Gastroesophageal sphincter (tissue), 4 donors: ENCODE measurements at places on chromosomes 13 and 19. TPM values are rescaled to one million over a fixed set of nuclear protein-coding genes. Genes with fewer than 3 reads are reported as not detected.
A peak's percentile ranks its signal among the peaks of the same experiment; 100 is the strongest.

DNA sequence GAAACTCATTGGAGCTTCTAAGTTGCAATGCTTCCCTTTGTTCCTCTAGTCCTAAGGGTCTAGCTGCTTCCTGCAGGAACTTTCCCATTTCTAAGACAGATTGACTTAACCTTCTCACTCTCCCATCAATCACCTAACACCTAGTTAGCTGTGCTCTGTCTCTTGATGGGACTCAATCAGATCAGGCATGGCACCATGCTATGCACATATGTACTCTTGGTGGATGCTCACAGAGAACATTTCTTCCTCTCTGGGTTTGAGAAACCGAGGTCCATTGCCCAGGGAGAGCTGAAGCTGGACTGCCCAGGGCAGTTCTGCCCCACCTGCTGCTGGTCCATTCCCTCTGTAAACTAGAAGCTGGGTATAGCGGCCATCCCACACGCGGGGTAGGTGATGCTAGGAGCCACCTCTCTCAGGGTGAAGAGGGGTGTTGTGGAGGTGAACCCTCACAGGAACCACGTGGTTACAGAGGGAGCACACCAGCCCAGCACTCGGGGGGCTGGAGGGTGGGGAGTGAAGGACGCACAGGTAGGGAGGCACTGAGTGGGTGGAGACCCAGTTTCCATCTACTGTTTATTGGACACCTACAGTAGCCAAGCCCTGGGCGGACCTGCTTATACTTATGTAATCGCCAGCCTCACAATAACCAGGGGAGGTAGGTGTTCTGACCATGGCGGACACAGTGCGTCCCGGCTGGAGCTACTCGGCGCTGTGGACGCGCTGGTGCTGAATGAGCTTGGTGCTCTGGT, 3.1 kb upstream of the UBE2M start:
- ATAC-seq: no peak

GRCh38 chr13:36841391-36841790, 22.4 kb downstream of the RFXAP start:
- no peak for ATAC-seq

GRCh38 chr13:33817513-33817900, 442 bp upstream of the RFC3 start:
- peak; percentile 23 for ATAC-seq

GRCh38 chr19:30672926-30673325, 300.7 kb downstream of the ZNF536 start:
- ATAC-seq: no peak

- ATAC-seq: no peak
These were observed 47.9 kb upstream of the MYCBP2 start for GRCh38 chr13:77374786-77375185.

- no peak for ATAC-seq
These were observed 109.0 kb downstream of the STARD13 start for GRCh38 chr13:33176526-33176925.

RUBCNL gene
- 1.5 TPM for total RNA-seq

DNA sequence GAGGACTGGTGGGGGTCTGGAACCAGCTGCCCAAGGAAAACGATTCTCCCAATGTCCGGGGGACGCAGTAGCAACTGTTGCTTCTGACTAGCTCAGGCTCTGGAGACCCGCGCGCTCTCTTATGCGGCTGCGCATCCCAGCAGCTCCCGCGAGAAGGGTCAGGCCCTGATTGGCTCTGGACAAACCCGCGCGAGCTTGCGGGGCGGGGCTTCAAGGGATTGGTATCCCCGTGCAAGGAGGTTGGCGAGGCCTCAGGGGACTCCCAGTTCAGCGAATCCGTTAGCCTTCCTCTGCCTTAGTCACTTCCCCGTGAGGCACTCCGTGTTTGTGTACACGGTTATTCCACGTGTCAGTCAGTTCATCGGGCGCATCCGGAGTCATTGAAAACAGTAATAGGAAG, 20.2 kb downstream of the SIGLECL1 start:
- no peak for ATAC-seq

RNF225 gene
- not detected for total RNA-seq

OR7A5 gene
- not detected for total RNA-seq

ELANE gene
- total RNA-seq: 2.3 TPM

DNA sequence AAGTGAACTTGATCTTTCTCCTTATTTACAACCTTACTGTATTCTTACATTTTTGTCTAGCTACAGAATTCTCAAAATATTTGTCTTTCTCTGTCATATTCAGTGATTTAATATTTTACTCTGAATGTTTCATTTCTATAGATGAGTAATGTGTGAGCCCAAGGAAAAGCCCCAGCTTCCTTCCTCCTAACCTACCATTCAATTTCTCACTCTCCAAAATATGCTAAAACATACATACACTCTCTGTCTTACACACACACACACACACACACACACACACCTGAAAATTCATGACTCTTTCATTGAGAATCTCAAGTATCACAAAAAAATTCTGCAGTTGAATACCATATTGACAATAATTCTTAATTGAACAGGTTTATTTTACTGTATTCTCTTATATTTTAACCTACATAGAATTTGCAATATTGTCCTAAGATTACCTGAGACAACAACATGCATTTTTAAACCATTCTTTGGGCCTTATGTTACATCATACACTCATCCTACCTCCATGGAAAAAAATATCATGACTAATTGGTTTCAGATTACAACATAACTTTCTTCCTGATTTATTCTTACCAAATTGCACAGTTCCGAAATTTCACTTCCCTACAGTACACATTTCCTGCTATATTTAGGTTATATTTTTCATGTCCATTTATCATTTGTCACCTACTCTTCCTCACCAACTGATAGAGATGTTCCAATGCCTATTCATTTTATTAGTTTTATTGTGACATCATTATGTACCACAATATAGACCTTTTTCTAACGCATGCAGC, 1965.6 kb upstream of the PCDH20 start:
- no peak for ATAC-seq

UBE2L5 gene
- not detected for total RNA-seq

GRCh38 chr13:95678967-95679366, 2.0 kb downstream of the DNAJC3 start:
- no peak for ATAC-seq

- no peak for ATAC-seq
These were observed 7.4 kb downstream of the EID2B start for GRCh38 chr19:39525205-39525604.

PRTN3 gene
- not detected for total RNA-seq

MIR17HG gene
- 0.46 TPM for total RNA-seq

- no peak for ATAC-seq
These were observed 44.2 kb downstream of the WASF3 start for GRCh38 chr13:26601669-26602068.

- no peak for ATAC-seq
These were observed 99.9 kb downstream of the DOCK9 start for GRCh38 chr13:98877936-98878335.
